ENCODE measurements at places on chromosomes 12 and 14. TPM values are rescaled to one million over a fixed set of nuclear protein-coding genes. Genes with fewer than 3 reads are reported as not detected.

GRCh38 chr14:34470319-34470718, 8.3 kb upstream of the SPTSSA start:
- no peak for DNase-seq

GPR137C gene
- polyA plus RNA-seq, result 0.37 TPM

- no peak for DNase-seq
Observed at GRCh38 chr12:51162217-51162616, 10.7 kb downstream of the TFCP2 start.

CCDC197 gene
- not detected for polyA plus RNA-seq

- peak; percentile 62 for DNase-seq
Observed at GRCh38 chr12:19288603-19289244, 150.6 kb upstream of the AEBP2 start.

TBK1 gene
- 20.0 TPM for polyA plus RNA-seq

DNA sequence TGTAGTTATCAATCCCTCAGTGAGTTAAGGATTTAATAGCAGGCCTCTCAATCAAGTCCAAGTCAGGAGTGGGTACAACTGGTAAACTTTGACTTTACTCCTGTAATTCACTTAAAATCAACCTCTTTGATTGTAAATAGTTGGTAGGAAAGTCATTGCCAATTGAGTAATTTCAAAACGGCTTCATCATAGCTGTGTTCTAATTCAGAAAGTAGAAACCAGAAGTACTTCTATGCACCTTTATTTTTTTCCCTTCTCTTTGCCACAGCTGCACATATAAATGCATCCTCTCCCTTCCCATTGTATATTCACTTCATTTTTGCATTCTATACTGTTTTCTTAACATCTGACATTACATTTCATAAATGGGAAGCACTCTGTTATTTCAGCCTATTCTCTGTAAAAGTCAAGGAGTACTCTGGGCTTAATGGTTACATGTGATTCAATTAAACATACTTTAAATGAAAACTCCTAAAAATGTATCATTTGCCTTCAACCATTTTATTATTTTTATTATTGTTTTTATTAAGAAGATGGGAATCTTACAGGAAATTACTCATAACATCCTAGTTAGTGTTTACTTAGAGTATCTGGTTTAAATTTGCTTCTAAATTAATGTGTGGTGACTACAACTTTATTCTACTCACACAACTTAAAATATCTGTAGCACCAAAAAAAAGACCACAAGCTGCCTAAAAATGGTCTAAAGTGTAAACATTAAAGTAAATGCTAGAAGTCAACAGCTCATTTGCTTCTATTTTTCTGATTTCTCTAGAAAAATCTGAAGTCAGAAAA, 171.2 kb downstream of the CEP128 start:
- DNase-seq, result no peak

DNA sequence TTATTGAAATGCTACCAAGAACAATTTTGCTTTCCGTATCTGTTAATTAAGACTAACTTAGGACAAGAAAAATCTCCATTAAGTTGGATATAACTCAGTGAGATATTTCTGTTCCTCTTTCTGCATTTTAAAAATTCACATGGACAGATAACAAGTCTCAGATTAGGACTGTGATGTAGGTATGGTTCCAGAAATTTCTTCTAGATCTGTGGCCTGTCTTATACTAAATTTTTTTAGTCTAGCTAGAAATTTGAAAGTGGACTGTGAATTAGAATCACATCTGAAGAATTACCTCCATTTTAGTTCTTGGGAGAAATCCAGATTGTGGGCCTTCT, 41.6 kb downstream of the USP15 start:
- DNase-seq, result no peak

SPIC gene
- polyA plus RNA-seq, result not detected

DNA sequence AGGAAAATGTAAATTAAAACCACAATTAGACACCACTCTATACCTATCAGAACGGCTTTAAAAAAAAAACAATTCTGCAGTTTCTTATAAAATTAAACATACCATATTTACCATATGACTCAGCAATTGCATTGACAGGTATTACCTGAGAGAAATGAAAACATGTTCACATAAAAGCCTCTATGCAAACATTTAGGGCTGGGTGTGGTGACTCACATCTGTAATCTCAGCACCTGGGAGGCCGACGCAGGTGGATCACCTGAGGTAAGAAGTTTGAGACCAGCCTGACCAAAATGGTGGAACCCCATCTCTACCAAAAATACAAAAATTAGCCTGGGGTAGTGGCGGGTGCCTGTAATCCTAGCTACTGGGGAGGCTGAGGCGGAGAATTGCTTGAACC, 41.1 kb downstream of the SPTB start:
- no peak for DNase-seq
